NCI-H510A (cell line): ENCODE measurements at places on chromosomes 6 and 20.
A peak's percentile ranks its signal among the peaks of the same experiment; 100 is the strongest.

GRCh38 chr6:141744194-141744925, 388.4 kb upstream of the GJE1 start:
- DNase-seq: no peak

DNA sequence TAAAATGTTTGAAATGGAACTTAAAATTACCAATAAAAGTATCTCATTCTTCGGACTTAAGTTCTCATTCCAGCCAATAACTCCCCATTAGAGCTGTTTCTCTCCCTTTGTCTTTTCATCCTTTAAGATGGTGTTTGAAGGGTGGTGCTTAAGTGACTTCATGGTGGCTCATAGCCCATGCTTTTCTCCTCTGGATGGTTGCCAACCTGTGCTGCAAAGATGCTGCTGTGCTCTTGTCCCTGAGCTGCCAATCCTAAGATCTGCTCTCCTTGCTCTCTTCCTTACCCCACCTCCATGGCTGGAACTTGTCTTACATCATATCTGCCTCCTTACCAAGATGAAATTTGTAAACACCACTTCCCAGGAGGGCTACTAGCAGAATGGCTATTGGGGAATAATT, 31.6 kb upstream of the PNRC1 start:
- no peak for DNase-seq

- DNase-seq: no peak
These were observed 11.8 kb upstream of the GSTA1 start for GRCh38 chr6:52815167-52816092.

DNA sequence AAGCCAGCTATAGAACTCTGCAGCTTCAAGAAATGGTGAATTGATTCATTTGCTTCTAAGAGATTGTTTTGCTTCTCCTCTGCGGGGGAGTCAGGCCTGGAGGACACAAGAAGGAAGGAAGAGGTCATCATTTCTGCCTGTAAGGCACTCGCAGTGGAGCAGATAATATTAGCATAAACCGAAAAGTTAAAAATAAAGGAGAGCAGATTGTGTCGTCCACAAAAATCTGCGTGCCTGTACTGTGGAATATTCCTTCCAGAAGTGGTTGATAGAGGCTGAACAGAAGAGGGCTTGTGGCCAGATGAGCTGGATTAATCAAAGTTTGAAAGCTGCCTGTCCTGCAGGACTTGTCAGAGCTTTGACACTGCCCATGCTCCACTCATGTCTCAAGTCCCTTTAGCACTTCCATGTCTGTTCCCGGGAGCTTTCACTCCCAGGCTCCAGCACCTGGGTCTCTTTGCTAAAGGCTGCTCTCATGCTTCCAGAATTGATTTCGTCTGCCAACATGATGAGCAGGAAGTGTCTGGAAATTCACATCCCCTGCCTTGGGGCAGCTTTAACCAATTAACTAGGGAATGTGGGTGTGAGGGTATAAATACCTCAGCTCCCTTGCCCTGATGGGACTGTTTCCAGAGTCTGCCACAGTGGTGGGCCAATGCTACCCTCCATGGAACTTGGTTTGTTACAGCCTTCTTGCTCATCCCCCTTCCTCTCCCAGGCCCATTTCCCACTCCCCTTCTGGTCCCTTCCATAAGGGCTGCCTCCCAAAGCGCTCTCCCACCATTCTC, 65.1 kb upstream of the STX16 start:
- DNase-seq: no peak

- DNase-seq: no peak
These were observed 656.2 kb downstream of the FRK start for GRCh38 chr6:115404446-115404845.

GRCh38 chr6:7769702-7770101, 43.8 kb downstream of the BMP6 start:
- no peak for DNase-seq

DNA sequence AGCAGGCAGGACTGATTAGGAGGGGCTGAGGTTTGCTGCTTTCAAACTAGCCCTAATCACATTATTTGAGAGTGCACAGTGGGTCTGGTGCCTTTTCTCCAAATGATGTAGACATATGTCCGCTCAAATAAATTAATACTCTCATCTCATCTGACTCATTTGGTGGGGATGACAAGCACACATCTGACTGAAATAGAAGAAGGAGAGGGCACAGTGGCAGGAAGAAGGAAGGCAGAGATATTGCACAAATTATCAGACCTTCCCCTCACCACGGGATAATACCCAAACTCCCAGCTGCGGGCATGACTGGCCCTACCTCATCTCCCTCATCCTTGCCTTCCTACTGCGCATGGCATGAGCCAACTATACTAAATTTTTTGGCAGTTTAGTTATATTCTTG, 33.9 kb upstream of the TNFRSF21 start:
- no peak for DNase-seq

GRCh38 chr6:57040011-57040410, 6.5 kb upstream of the KIAA1586 start:
- no peak for DNase-seq

DNA sequence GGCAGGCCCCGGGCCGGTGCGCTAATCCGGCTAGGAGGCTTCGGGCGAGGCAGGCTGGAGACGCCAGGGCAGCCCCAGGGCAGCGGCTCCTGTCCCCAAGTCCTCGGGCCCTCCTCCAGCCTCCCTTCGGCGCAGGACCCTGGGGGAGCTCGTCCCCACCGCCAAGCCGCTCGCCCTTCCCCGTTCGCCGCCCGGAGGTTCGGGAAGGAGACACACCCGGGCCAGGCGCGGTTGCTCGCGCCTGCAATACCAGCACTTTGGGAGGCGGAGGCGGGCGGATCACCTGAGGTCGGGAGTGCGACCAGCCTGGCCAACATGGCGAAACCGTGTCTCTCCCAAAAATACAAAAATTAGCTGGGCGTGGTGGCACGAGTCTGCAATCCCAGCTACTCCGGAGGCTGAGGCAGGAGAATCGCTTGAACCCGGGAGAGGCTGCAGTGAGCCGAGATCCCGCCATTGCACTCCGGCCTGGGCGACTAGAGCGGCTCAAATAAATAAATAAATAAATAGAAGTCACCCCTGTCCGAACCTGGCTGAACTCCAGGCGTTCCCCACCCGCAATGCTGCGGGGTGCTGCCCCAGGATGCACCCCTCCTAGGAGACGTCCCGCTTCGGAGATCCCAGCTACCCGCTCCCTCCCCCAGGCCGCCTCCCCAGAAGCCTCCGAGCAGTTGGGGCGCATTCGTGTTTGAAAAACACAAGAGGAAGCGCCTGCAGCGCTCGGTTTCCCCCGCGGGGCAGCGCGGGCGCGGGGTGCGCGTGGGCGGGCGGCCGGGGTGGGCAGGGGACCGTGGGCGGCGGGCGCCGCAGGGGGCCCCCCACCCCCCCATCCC, 27.5 kb downstream of the SERPINB9 start:
- DNase-seq: no peak

- DNase-seq: no peak
These were observed 255.0 kb upstream of the ZFP64 start for GRCh38 chr20:52446421-52447224.

- DNase-seq: no peak
These were observed 1.5 kb downstream of the TAF4 start for GRCh38 chr20:62063981-62064769.

- no peak for DNase-seq
These were observed 57.1 kb upstream of the BTN3A2 start for GRCh38 chr6:26307850-26308249.

DNA sequence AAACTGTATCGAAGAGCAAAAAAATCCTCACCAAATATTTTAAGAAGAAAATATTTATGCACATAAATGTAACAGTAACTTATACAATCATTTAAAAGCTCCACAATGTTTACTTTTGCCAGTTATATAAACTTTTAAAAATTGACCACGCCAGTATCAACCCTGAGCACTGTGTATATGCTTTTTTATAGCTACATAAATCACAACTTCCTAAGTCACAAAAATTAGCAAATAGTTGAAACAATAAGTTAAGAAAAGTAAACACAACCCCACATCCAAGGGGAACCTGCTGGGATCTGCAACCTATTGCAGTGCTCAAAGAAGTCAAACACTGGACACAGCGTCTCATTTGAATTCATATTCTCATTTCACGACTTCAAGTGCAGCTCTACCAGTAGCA, 89.8 kb upstream of the DST start:
- DNase-seq: no peak

DNA sequence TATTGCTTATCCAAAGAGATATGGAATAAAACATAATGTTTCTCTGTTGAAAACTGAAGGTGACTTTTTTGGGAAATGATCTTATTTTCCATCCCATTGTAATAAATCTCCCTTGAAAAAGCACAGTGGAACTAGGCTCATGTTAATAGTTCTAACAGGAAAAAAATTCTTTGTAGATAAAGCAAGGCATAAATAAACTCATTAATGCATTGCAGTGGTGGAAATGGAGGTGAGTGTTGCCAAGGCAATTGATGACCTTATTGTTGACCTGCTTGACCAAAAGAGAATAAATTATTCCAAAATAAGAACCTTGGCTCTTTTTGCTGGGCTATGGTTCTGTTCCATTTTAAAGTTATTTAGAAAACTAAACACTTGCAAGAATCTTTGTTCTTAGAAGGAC, 55.2 kb downstream of the TRMT11 start:
- DNase-seq: no peak

GRCh38 chr6:107318100-107318736, 141.1 kb downstream of the PDSS2 start:
- no peak for DNase-seq

DNA sequence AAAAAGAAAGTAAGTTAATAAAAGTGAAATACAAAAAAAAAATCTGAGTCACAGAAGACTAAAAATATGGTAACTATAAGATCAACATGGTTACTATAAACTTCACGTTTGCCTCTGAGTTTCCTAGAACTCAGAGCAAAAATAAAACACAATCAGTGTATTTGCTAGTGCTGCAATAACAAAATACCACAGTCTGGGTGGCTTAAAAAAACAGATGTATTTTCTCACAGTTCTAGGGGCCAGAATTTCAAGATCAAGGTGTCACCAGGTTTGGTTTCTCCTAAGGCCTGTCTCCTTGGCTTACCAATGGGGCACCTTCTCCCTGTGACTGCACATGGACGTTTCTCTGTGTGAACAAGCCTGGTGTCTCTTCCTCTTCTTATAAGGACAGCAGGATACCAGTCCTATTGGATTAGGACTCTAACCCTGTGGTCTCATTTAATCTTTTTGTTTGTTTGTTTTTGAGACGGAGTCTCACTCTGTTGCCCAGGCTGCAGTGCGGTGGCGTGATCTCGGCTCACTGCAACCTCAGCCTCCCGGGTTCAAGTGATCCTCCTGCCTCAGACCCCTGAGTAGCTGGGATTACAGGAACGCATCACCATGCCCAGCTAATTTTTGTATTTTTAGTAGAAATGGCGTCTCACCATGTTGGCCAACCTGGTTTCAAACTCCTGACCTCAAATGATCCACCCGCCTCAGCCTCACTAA, 104.9 kb upstream of the LOC128125822 start:
- DNase-seq: no peak

GRCh38 chr20:21124190-21124589, 1.7 kb upstream of the KIZ start:
- DNase-seq: no peak

GRCh38 chr6:170089963-170090362, 200.9 kb downstream of the DLL1 start:
- no peak for DNase-seq

DNA sequence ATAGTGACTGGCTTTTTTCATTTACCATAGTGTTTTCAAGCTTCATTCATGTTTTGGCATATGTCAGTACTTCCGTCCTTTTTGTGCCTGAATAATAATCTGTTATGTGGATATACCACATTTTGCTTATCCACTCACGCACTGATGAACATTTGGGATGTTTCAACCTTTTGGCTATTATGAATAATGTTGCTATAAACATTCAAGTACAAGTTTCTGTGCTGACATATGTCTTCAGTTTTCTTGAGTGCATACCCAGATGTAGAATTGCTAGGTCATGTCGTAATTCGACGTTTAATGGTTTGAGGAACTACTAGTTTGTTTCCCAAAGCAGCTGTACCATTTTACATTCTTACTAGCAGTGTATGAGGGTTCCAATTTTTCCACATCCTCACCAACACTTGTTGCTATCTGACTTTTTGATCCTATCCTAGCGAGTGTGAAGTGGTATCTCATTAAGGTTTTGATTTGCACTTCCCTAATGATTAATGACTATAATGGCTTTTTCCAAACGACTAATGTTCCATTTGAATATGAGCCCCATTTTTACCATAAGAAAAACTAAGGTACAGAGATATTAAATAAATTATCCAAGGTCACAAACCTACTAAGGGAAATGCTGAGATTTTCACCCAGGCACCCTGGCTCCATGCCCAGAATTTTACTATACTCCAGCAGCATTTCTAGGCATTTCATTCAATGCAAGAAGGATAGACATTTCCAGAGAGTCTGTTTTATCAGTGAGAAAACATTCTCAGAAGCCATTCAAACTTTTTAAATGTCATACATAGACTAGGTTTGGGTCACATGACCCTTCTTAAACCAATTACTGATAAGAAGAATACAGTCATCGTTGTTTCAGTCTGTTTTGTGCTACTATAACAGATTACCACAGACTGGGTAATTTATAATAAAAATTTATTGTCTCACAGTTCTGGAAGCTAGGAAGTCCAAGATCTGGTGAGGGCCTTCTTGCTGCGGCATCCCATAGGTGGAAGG, 71.1 kb upstream of the RUNX2 start:
- DNase-seq: no peak

GRCh38 chr6:41451039-41451438, 95.1 kb upstream of the FOXP4 start:
- no peak for DNase-seq

DNA sequence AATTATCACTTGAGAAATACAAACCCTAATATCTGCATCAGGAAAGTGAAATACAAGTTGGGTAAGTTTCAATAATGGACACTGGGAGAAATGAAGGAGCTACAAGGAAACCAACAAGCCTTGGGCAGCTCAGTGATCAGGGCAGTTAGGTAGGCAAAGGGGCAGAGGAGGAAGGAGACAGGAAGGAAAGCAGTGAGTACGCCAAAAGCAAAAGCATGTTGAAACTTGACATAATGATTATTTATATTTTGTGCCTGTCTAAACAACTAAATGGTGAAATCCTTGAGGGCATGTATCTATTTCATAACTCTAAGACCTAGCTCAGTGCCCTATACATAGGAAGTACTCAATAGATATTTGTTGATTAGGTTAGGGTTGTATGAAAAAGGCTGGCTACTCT, 23.3 kb downstream of the PXT1 start:
- no peak for DNase-seq

GRCh38 chr20:39630215-39630908, 668.2 kb downstream of the DHX35 start:
- peak; percentile 63 for DNase-seq

GRCh38 chr6:149389509-149390297, 10.4 kb upstream of the SUMO4 start:
- no peak for DNase-seq

- no peak for DNase-seq
These were observed 231.0 kb downstream of the SOD2 start for GRCh38 chr6:159461998-159462397.
